A549 treated with ZK216348 at 1 μM for 4 hours (cell line): ENCODE measurements at places on chromosomes 13 and 19. TPM values are rescaled to one million over a fixed set of nuclear protein-coding genes. Genes with fewer than 3 reads are reported as not detected.

LMTK3 gene
- total RNA-seq: 2.2 to 6.0 TPM (median 5.9 TPM) in 5 replicates

MAMSTR gene
- 0.14 to 0.67 TPM (median 0.41 TPM) in 5 replicates for total RNA-seq

VAV1 gene
- 6.1 to 7.9 TPM (median 7.1 TPM) in 5 replicates for total RNA-seq

FAM124A gene
- total RNA-seq: 1.4 to 3.2 TPM (median 2.5 TPM) in 5 replicates

PRR22 gene
- total RNA-seq: 1.2 to 2.7 TPM (median 2.5 TPM) in 5 replicates

GPR12 gene
- not detected in 5 replicates for total RNA-seq
